Left lung (tissue), 14 donors: ENCODE measurements at places on chromosomes 3 and 15.

GRCh38 chr3:196216089-196216564 is at the start of gene SLC51A:
TSS of gene SLC51A (plus strand) at chr3:196216534. CDS start at chr3:196216713, 179 bp downstream.
- DNase-seq: no peak

- no peak for DNase-seq
Observed at GRCh38 chr3:7205962-7206361, 345.0 kb downstream of the GRM7 start.

- no peak for DNase-seq
Observed at GRCh38 chr15:63791228-63791627, 42.5 kb downstream of the HERC1 start.

- no peak for DNase-seq
Observed at GRCh38 chr3:119809249-119810017, 27.5 kb downstream of the NR1I2 start.

DNA sequence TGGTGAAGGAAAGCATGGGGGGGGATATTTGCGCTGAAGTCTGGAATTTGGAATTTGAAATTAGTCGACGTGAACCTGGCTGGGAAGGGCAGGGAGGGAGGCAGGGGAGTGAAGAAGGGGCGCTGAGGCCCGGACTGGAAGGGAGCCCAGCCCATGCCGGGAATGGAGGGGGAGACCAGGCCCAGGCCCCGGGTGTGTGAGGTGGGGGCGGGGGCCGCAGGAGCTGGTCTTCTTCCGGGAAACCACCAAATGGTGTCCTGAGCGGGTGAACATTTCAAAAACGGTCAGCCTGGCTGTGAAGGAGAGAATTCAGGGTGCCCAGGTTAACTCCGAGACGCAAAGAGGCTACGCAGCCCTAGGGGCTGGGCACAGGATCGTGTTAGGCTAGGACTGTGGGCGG is 497 bp upstream of the PRR20G start:
- DNase-seq: no peak

GRCh38 chr3:22928216-22929110 is 274.7 kb upstream of the UBE2E2 start:
- DNase-seq: peak; percentile 21
